ENCODE measurements at places on chromosomes 16 and 17.

DNA sequence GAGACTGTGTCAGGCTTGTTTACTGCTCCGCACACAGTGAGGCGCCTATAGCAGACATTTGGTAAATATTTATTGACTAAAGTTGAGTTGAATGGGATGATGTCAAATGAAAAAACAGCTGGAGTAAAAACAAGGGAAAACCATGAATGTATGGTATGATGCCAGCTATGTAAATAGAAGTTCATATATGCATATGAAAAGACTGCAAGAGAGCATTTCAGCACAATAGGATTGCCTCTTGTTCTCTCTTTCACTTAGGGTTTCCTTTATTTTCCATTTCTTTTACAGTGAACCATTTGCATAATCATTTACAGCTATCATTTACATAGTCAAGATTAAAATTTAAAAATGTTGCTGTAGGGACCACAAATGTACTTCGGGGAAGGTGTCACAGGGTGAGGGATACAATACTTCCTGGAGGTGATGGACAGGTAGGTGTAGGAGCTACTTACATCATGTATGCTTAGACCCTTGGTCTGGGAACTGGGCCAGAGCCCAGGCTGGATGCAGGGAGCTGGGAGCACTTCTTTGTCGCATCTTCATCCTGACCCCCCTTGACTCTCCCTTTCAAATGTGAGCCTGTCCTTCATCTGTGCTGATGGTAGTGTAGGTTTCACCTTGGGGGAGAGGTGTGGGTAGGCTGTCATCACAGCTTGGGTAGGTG, 113.3 kb downstream of the UTP18 start:
- DNase-seq: no peak

GRCh38 chr16:80705596-80705995, 98.8 kb downstream of the CDYL2 start:
- no peak for DNase-seq

DNA sequence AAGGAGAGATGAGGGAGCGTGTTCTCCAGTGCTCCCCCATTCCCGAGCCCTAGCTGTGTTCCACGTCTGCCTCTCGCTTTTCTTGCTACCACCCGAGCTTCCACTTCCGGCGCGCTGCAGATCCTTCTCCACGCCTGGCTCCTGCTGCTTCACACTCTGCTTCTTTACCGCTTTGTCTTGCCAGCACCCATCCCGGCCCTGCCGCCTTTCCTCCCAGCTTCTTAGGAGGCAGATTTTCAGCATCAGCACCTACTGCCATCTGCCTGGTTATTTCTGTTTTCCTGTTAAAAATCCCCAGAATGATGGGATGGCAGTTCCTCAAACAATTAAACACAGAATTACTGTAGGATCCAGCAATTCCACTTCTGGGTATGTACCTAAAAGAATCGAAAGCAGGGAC, 64.7 kb downstream of the ELAC2 start:
- no peak for DNase-seq

GRCh38 chr17:57341611-57342540, 85.6 kb downstream of the MSI2 start:
- DNase-seq: no peak

- peak; percentile 35 for DNase-seq
Measured at GRCh38 chr17:45320931-45321461, 4.2 kb upstream of the MAP3K14 start.

GRCh38 chr17:67400193-67400592, 23.1 kb downstream of the PITPNC1 start:
- DNase-seq: peak; percentile 83
